ENCODE measurements at places on chromosomes 7 and 10.

GRCh38 chr10:89887830-89888229, 186.4 kb downstream of the KIF20B start:
- DNase-seq, result no peak

GRCh38 chr7:55514546-55515265, 57.6 kb downstream of the VOPP1 start:
- DNase-seq, result no peak

DNA sequence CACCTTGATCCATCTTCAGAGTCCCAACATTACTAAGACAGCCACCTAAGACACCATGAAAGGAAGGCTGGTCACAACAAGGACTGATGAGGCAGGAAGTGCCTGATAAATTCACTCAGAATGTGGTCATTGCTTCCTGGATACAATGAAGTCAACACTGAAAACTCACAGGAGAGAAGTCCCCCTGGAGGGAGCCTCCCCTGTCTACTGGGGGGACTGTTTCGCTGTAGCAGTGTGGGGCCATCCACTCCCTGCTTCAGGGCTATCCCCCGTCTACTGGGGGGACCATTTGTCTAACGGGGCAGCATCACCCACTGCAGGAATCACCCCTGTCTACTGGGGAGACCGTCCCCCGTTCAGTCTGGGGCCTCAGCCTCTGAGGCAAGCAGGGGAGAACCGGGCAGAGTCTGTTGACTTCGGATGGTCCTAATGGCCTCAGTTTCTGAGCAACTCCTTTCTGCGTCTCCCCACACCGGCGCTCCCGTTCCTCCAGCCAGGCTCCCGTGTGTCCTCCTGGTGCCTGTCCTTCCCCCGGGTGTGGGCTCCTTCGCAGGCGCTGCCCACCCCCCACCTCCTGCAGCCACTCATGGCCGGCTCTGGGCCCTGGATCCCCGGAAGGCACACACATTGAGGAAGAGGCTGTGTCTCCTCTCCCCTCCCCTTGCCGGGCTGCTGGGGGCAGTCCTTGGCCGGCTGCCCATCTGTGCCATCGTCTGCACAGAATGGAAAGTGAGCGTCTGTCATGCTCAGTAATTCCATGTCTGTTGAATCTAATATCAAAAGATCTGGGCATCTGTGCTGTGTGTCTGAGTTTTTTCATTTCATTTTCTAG, 59.9 kb upstream of the DNAJB6 start:
- DNase-seq, result no peak

GRCh38 chr10:8554574-8554973, 500.1 kb downstream of the GATA3 start:
- DNase-seq, result no peak

DNA sequence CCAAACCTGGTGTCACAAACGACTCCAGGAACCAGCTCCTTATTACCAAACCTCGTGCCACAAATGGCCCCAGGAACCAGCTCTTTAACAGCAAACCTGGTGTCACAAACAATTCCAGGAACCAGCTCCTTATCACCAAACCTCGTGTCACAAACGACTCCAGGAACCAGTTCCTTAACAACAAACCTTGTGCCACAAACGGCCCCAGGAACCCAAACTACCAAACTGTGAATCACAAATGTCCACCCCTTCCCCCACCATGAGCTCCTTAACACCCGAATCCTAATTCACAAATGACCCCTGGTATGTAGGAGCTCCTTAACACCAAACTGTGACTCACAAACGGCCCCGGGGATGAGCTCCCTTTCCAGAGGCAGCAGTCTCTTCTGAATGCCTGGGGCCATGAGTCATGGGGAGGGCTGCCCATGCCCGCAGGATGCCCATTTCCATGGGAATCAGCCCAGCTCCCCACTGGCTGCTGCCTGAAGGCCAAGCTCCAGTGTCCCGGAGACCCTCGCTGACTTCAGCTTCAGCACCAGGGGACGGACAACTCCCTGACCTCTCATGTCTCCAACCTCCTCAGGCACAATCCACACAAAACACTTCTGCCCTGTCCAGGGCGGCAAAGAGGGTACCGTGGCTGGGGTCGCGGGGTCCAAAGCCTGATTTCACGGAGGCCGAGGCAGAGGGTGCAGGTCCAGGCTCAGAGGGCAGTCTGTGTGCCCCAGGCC, 213.1 kb downstream of the ELFN1 start:
- DNase-seq, result no peak

DNA sequence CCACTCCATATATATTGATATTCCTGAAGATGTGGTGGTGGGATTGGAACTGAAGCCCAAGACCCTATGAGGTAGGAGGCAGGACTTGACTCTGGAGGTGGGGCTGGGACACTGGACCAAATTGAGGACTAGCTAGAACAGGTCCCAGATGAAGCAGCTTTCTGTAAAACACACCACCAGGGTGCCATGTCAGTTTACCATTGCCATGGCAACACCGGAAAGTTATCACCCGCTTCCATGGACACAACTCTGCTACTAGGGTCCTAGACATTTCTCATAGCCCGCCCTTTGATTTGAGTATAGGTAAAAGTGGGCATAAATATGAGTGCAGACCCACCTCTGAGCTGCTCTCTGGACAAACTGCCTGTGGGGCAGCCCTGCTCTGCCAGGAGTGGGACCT, 490.5 kb upstream of the PFKP start:
- no peak for DNase-seq

- DNase-seq, result no peak
Observed at GRCh38 chr7:92824901-92825480, 11.4 kb downstream of the CDK6 start.

DNA sequence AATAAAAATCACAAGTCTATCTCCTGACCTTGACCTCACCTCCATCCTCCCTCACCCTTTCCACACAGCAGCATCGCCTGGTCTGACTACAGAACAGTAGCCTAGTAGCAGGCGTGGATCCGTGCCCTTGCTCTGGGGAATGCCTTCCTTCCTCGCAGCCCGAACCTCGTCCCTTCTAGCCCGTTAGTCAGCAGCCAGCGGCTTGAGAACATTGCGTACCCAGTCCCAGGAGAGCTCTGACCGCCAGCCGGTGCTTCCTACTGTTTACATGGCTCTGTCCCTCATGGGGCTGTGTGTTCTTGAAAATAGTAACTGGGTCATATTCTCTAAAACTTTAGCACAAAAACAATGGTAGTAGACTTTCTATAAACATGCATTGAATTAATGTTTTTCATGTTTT, 682.7 kb upstream of the IGFBP3 start:
- no peak for DNase-seq

DNA sequence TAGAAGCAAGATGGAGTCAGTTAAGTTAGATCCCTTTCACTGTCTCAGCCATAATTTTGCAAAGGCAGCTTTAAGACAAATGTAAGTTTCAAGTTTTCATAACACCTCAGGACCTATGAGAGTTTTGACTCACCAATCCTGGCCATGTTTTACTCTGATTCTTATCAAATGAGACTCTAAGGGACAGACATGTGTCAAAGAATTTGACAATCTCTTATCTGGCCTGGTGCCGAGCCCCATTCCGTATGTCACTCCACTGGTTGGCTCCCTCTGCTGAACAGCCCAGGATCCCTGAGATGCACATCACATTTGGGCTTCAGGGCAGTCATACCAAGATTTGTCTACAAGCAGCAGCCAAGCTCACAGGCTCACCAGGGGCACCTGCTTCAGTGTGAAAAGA, 187.6 kb upstream of the STK17A start:
- DNase-seq, result no peak

GRCh38 chr10:132142396-132143161, 44.2 kb upstream of the DPYSL4 start:
- DNase-seq, result peak; percentile 26

- DNase-seq, result no peak
Observed at GRCh38 chr7:21938463-21938862, 7.2 kb downstream of the CDCA7L start.

Data from stimulated activated CD4-positive, alpha-beta T cell treated with anti-CD3 and anti-CD28 coated beads, Interleukin-4, amount 100 ng/mL, for 48 hours (primary cell).